ENCODE measurements at places on chromosomes 16 and 17.

DNA sequence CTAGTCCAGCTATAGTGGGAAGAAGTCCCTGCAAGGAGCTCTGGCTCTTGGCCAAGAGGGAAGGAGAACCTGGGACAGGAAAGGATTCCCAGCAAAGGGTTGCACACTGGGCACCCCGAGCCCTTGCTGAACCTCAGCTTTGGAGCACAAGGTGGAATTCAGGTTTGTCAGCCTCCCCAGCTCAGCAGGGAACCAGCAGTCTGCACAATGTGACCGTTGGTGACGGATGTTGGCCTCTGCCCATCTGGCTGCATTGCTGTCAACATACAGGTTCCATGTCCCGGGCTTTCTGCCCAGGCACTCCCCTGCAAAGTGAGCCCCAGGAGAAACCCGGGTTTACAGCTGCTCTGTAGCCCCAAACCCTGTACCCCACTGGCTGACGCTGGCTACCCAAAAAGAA is 6.7 kb downstream of the RPRML start:
- DNase-seq = no peak

DNA sequence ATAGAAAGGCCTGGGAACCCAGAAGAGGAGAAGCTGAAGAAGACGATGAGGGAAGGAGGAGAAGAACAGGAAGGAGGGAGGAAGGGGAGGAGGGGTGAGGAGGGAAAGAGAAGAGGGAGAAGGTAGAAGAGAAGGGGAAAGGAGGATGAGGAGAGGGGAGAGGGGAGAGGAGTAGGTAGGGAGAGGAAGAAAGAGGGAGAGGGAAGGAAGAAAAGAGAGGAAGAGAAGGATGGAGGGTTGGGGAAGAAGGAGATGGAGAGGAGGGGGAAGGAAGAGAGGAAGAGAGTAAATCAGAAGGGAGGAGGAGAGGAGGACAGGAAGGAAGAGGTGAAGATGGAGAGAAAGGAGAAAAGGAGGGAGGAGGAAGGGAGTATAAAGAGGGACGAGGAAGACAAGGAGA is 109.6 kb upstream of the IRX6 start:
- no peak for DNase-seq

DNA sequence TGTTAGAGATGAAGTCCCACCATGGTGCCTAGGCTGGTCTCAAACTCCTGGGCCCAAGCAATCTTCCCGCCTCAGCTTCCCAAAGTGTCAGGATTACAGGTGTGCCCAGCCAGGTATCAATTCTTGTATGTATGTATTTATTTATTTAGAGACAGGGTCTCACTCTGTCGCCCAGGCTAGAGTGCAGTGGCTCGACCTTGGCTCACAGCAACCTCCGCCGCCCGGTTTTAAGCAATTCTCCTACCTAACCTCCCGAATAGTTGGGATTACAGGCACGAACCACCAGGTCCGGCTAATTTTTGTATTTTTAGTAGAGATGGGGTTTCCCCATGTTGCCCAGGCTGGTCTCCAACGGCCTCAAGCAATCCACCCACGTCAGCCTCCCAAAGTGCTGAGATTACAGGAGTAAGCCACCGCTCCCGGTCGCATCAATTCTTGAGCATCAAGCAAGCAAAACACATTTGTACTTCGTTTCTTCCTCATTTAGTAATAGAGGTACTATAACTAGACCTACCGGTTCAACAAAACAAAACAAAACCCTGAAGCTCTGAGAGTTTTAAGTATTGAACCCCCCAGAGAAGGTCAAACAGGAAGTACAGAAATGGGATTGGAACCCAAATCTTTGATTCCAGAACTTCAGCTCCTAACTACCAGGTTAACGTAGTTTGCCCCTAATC is 1.0 kb upstream of the ZNF500 start:
- peak; percentile 25 for DNase-seq

GRCh38 chr16:79296491-79296890 is 304.0 kb downstream of the MAF start:
- no peak for DNase-seq

DNA sequence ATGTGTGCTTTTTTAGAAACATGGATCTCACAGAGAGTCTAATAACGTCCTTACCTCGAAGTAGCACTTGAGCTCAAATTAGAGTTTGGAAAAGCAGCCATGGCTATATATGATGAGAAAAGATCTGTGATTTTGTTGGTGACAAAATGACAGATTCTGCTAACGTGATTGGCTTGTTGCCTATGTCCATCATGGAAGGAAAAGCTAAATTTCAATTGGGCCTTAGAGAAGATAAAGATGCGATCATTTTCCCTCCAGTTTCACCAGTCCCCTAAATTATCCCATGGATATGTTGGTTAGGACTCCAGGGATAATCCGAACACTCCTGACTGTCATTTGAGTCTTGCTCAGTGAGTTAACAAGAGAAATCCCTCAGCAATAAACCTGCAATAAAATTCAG is 175.8 kb downstream of the C16orf95 start:
- DNase-seq = no peak

Data from SHP77 (cell line).